ENCODE measurements at places on chromosomes 1 and 21. TPM values are rescaled to one million over a fixed set of nuclear protein-coding genes. Genes with fewer than 3 reads are reported as not detected.

The APCS gene
- not detected for total RNA-seq

The MANEAL gene
- 4.0 TPM for total RNA-seq

The CFHR3 gene
- not detected for total RNA-seq

The CHIA gene
- total RNA-seq: not detected

The BSND gene
- total RNA-seq: not detected

The S100A8 gene
- total RNA-seq: not detected

GRCh38 chr1:12179111-12179519, 12.3 kb downstream of the TNFRSF1B start:
- H3K36me3 ChIP-seq: peaks cover 36% of the 10 kb centered on the region
- DNase-seq: peak; percentile 70
- H3K27me3 ChIP-seq: no peaks in the 10 kb centered on the region

GRCh38 chr1:229070168-229070567, 200.7 kb upstream of the RAB4A start:
- no peaks in the 10 kb centered on the region for H3K36me3 ChIP-seq
- H3K4me3 ChIP-seq: no peak overlapping the region
- DNase-seq: no peak
- peaks cover 16% of the 10 kb centered on the region for H3K4me1 ChIP-seq

DNA sequence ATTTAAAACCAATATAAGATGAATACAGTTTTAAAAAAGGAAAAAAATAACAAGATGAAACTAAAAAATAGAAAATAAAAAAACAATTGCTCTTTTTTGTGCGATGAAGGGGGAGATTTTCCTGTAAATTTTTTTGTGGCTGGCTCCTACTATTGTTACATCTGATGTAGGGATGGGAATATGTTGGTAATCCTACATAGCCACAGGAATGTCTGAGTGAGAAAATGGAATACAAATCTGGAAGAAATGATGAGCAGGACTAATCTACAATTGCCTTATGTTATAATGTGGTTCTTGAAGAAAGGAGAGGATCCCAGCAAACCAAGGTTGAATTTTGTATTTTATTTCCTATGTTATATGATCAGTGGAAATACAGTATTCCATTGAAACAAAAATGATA, 40.9 kb downstream of the ATP6V1G3 start:
- peaks cover 7% of the 10 kb centered on the region for H3K4me1 ChIP-seq
- peaks cover 7% of the 10 kb centered on the region for H3K36me3 ChIP-seq
- no peak for DNase-seq
- peaks cover 3% of the 10 kb centered on the region for H3K27me3 ChIP-seq
- H3K4me3 ChIP-seq: no peak overlapping the region

GRCh38 chr1:110829955-110830553, 42.9 kb upstream of the CD53 start:
- H3K4me1 ChIP-seq: peaks cover 6% of the 10 kb centered on the region
- H3K36me3 ChIP-seq: peaks cover 2% of the 10 kb centered on the region
- DNase-seq: peak; percentile 5
- H3K27ac ChIP-seq: no peak overlapping the region
- H3K27me3 ChIP-seq: peaks cover 21% of the 10 kb centered on the region

DNA sequence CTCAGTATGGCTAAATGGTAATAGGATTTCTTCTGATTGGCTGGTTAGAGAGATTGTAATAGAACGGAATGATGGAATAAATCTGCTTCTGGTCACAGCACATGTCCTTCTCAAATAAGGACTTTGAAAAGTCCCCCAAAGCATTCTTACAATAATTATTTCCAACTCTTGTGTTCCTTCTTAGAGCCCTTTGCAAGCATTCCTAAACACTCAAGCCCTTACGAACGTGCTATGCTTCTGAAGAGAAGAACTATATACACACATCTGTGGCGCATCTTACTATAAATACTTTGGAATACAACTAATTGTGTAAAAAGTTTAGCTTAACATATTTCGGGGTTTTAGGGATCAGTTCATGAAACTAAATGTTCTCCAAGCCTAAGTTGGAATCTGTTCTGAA, 25.6 kb downstream of the CLIC4 start:
- peaks cover 16% of the 10 kb centered on the region for H3K4me1 ChIP-seq
- no peak overlapping the region for H3K4me3 ChIP-seq
- H3K27me3 ChIP-seq: peaks cover 2% of the 10 kb centered on the region
- no peak overlapping the region for H3K27ac ChIP-seq
- no peak for DNase-seq

- H3K36me3 ChIP-seq: no peaks in the 10 kb centered on the region
- H3K27me3 ChIP-seq: peaks cover 4% of the 10 kb centered on the region
- DNase-seq: no peak
- H3K4me1 ChIP-seq: no peaks in the 10 kb centered on the region
- no peak overlapping the region for H3K4me3 ChIP-seq
- no peak overlapping the region for H3K27ac ChIP-seq
Observed at GRCh38 chr1:6935361-6935883, 150.2 kb downstream of the CAMTA1 start.

DNA sequence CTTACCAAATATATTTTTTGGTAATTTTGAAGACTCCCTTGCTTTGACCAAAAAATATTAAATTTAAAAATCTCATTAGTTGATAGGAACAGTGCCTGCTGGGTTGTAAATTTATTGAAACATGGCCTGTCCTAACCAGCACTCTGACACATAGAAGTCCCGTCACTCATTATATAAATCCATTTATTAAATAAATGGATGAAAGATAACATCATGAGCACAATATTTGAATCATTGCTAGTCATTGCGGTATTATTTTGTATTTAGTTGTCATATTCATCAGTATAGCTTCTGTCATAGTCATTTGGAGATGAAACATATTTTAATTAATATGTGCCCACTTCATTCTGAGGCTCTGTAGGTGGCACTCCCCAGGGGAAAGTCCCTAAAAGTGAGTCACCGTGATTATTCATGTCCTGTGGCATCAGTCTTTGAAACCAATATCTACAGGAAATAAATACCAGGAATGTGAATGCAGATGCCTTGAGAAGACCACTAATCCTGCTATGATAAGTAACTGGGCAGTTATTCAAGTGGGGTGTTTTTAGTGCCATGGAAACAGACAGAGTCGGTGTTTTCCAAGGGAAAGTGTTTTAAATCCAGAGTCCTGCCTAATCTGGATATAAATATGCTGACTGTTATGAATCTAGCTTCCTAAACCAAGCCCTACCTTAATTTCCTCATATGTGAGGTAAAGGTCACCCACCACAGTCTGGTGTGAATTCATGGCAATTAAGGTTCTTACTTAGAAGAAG, 302.0 kb downstream of the DUSP10 start:
- no peaks in the 10 kb centered on the region for H3K36me3 ChIP-seq
- H3K4me1 ChIP-seq: peaks cover 28% of the 10 kb centered on the region
- peak overlapping the region; percentile 50 for H3K27ac ChIP-seq
- no peak for DNase-seq
- no peak overlapping the region for H3K4me3 ChIP-seq

DNA sequence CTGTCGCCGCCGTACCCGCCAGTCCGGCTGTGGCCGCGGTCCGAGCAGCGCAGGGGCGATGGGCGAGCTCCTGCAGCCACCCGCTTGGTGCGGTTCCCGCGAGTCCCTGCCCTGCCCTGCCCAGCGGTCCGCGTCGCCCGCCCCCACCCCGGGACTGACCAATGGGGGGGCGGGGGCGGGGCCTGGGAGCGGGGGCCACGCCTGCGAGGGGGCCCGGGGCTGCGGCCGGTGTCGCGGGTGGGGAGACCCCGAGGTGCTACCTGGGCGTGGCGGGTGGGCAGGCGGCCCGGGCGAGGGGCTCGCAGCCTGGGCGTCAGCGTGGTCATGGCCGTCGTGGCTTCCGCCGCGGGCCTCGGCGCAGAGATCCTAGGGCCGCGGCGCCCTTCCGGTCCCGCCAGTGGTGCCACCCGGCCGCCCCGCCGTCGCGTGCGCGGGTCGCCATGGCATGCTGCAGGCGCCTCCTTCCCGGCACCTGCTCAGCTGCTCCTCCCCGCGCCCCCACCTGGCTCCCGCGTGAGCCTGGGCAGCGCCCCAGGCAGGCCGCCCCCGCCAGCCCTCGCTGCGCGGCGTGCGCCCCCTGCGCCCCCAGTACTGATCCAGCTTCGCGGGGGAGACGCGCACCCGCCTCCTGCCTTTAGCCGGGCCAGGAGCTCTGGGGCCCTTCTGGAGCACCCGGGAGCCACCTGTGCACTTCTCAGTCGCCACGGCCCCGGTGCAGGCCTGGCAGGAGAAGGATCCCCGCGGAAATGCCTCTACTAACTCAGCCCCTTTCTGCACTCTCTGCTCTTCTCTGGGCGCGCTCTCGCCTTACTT, at the start of gene BMP8B:
Gene BMP8B (minus strand): TSS at position 108 of the 813 bp plus-strand sequence. CDS start 380 bp downstream, outside the sequence.
- no peaks in the 10 kb centered on the region for H3K36me3 ChIP-seq
- H3K4me1 ChIP-seq: peaks cover 13% of the 10 kb centered on the region
- peaks cover 43% of the 10 kb centered on the region for H3K27me3 ChIP-seq
- H3K27ac ChIP-seq: peak within 1 kb of the TSS; percentile 34

- peaks cover 5% of the 10 kb centered on the region for H3K36me3 ChIP-seq
- DNase-seq: no peak
- peaks cover 95% of the 10 kb centered on the region for H3K27me3 ChIP-seq
- peak overlapping the region; percentile 83 for H3K4me3 ChIP-seq
- peaks cover 55% of the 10 kb centered on the region for H3K4me1 ChIP-seq
Observed at GRCh38 chr1:197911111-197911856, 5.9 kb upstream of the LHX9 start.

DNA sequence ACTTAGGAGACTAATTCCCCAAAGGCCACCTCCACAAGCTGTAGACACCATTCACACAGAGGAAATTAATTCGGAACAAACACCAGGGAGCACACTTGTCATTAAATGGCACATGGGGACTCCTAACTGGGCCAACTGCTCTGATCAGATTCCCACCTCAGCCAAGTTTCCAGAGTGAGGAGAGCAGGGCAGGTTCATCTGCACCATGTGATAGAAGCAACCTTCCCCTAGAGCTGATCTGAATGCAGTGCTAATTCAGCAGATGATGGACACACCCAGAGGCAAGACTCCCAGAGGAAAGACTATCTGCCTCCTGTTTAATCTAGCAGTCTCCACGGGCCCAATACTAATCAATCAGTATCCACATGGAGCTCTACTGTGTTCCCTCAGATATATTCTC, 147.0 kb downstream of the VAV3 start:
- no peak for DNase-seq
- H3K27ac ChIP-seq: no peak overlapping the region
- H3K4me3 ChIP-seq: no peak overlapping the region

GRCh38 chr1:89624314-89624713, 8.6 kb upstream of the LRRC8C start:
- H3K27me3 ChIP-seq: no peaks in the 10 kb centered on the region
- peaks cover 28% of the 10 kb centered on the region for H3K36me3 ChIP-seq
- H3K27ac ChIP-seq: no peak overlapping the region
- no peak for DNase-seq
- peaks cover 59% of the 10 kb centered on the region for H3K4me1 ChIP-seq
- no peak overlapping the region for H3K4me3 ChIP-seq

- peaks cover 6% of the 10 kb centered on the region for H3K36me3 ChIP-seq
- no peak overlapping the region for H3K27ac ChIP-seq
- no peaks in the 10 kb centered on the region for H3K4me1 ChIP-seq
- DNase-seq: no peak
Observed at GRCh38 chr1:234779160-234779538, 169.2 kb upstream of the IRF2BP2 start.

DNA sequence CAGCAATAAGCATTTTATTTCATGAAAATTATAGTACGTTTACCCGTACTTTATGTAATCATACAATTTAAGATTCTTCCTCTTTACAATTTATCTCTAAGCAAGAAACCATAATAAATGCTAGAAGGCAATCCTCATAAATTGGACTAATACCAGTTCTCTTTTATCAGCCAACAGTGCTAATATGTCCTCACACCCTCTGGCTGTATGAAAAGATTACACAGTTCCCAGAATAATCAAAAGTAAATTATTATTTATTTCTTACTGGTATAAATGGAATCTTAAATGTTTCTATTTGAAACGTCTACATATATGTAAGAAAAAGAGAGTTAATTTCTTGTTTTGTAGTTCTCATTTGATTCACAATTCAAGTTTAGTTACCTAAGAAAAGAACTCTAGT, 3.1 kb upstream of the CDKN2C start:
- DNase-seq: no peak
- peaks cover 5% of the 10 kb centered on the region for H3K36me3 ChIP-seq
- peaks cover 13% of the 10 kb centered on the region for H3K27me3 ChIP-seq

DNA sequence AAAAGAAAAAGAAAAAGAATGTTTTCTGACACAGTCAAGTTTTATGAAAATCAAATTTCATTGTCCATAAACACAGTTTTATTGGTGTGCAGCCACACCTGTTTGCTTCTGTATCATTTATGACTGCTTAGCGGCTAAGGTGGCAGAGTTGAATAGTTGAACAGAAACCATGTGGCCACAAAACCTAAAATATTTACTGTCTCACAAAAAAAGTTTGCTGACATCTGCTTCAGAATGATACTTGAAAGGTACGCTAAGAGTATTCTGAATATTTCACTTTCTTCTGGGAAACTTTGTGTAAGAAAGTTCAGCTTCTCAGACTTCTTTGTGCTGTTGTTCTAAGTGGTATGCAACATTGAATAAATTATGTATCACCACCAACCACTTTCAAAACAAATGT, 6.2 kb downstream of the KCNK1 start:
- no peak for DNase-seq
- H3K27ac ChIP-seq: no peak overlapping the region
- H3K4me1 ChIP-seq: no peaks in the 10 kb centered on the region
- H3K4me3 ChIP-seq: no peak overlapping the region

DNA sequence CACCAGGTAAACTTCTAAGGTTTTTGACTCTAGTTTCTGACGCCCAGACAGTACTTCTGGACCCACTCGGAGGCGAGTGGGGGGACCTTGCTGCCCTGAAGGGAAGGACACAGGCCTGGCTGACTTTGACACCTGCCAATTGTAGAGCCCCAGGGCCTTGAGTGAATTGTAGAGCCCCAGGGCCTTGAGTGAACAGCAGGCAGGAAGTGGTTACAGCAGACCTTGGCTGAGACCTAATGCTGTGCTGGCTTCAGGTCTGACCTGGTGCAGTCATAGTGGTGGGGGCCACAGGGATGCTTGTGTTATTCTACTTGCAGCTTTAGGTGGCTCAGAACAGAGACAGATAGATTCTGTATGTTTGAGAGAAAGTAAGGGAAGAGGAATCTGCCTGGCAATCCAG, 344.3 kb downstream of the DUSP10 start:
- H3K4me3 ChIP-seq: no peak overlapping the region
- peaks cover 4% of the 10 kb centered on the region for H3K27me3 ChIP-seq
- no peaks in the 10 kb centered on the region for H3K36me3 ChIP-seq
- no peak for DNase-seq

- H3K36me3 ChIP-seq: no peaks in the 10 kb centered on the region
- H3K27me3 ChIP-seq: peaks cover 32% of the 10 kb centered on the region
- H3K4me1 ChIP-seq: peaks cover 9% of the 10 kb centered on the region
- no peak overlapping the region for H3K27ac ChIP-seq
- no peak overlapping the region for H3K4me3 ChIP-seq
Observed at GRCh38 chr1:45787905-45788304, 15.5 kb upstream of the MAST2 start.

DNA sequence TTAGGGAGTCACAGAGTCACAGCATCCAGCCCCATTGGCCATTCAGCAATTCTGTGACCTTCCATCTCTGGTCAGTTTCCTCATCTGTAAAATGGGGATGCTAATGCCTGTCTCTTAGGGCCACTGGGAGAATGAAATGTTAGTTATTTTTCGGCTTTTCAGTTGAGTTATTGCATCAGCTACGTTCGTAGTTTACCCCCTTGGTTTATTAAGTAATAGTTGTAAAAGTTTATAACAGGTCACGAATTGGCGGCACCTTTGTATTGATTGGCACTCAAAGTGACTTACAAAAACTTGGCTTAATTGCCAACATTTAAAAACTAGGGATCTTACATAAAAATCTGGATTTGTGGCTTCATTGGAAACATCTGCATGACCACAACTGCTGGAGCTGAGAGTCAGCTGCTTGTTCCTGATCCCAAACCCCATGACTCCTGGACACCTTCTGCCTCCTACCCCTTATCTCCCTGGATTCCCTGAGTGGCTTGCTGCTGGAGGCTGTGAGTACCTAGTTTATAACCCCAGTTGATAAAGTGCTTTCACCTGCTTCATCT, 23.0 kb upstream of the SLC1A7 start:
- H3K4me3 ChIP-seq: no peak overlapping the region
- H3K27me3 ChIP-seq: peaks cover 21% of the 10 kb centered on the region
- no peaks in the 10 kb centered on the region for H3K36me3 ChIP-seq
- no peaks in the 10 kb centered on the region for H3K4me1 ChIP-seq
